ENCODE measurements at places on chromosomes 6 and 20.

- DNase-seq: no peak
Measured at GRCh38 chr20:50911716-50912115, 19.5 kb downstream of the ADNP start.

- no peak for DNase-seq
Measured at GRCh38 chr20:20594171-20594530, 118.3 kb downstream of the RALGAPA2 start.

- DNase-seq: no peak
Measured at GRCh38 chr6:39769012-39769411, 23.2 kb upstream of the DAAM2 start.

- no peak for DNase-seq
Measured at GRCh38 chr20:57147185-57147584, 119.3 kb downstream of the BMP7 start.

DNA sequence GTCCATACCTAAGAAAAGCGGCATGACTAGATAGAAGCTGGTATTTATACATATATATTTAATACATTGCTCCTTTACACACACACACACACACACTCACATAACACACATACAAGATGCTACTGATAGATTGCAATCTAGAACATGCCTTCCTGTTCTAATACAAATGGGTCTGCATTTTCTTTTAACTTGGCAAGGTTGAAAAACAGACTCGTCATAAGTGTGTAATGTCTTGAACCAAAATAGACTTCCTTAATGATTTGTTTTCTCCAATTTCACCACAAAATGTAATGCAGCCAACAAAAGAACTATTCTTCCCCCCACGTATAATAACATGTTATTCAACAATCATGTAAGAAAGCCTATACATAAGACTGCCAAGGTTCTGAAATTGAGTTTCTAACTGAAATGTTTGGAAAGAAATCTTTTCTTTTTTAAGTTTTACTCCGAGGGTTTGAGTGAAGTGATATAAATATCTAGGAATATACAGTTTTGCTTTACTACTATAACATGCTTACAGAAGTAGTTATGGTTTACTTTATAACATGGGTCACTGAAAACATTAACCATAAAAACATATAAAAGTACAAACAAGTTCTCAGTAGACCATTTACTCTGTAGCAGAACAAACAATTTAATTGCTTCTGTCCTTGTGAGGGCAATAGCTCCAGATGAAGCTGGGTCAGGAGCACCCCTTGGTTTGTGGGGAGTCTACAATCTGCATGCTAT is 207.5 kb downstream of the FOXC1 start:
- DNase-seq: no peak

GRCh38 chr6:63121166-63121565 is 90.1 kb upstream of the FKBP1C start:
- no peak for DNase-seq

DNA sequence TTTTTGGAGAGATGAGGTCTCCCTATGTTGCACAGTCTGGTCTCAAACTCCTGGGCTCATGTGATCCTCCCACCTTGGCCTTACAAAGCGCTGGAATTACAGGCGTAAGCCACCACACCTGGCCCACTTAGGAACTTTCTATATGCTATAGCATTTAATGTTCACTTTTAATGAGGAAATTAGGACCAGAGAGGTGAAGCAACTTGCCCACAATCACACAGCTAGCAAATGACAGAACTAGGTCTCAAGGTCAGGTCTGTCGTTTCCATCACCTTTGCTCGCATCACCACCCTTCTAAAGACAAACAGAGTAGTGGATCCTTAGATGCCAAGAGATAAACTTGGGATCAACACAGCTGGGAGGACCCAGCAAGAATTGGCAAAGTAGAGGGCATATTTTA is 381.7 kb downstream of the CD83 start:
- no peak for DNase-seq

DNA sequence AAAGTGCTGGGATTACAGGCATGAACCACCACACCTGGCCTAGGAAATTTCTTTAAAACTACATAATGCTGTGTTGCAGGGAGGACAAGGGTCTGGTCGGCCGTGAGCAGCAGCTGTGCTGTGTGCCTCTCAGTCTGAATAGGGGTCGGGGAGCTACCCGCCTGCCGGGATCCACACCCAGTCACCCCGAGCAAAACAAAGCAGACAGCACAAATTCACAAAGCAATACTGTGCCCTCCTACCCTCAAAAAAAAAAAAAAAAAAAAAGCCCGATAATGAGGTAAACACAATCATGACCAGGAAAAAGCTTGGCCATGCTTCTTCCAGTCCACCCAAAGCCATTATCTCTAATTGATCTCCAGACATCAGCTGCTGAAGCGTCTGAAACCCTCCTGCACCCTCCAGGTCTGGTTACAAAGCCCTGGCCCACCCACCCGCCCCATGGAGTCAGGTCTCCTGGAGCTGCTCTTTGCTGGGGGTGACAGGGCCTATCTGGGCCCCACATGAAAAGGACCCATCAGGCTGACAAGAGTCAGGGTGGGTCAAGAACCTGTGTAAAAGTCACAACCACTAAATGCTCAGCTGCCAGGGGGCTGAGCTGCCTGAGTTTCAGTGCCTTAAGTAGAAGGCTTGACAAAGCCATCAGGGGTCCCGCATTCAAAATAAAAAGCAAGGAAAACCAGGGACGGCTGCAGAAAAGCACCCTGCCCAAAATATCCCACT is 88.2 kb downstream of the NOL4L start:
- no peak for DNase-seq

- DNase-seq: no peak
Measured at GRCh38 chr20:6232436-6232835, 109.6 kb upstream of the FERMT1 start.

GRCh38 chr6:86707545-86708120 is 229.7 kb upstream of the HTR1E start:
- no peak for DNase-seq

- no peak for DNase-seq
Measured at GRCh38 chr6:14618759-14619418, 501.3 kb downstream of the CD83 start.

- no peak for DNase-seq
Measured at GRCh38 chr20:4300401-4300800, 285.0 kb upstream of the RNF24 start.

GRCh38 chr6:43035495-43036194 is 14.2 kb downstream of the RRP36 start:
- no peak for DNase-seq

GRCh38 chr6:140276719-140277118 is 902.3 kb upstream of the CITED2 start:
- DNase-seq: no peak

- no peak for DNase-seq
Measured at GRCh38 chr6:16301511-16301910, 63.1 kb downstream of the GMPR start.

- no peak for DNase-seq
Measured at GRCh38 chr20:59153355-59153681, 10.3 kb upstream of the ZNF831 start.

DNA sequence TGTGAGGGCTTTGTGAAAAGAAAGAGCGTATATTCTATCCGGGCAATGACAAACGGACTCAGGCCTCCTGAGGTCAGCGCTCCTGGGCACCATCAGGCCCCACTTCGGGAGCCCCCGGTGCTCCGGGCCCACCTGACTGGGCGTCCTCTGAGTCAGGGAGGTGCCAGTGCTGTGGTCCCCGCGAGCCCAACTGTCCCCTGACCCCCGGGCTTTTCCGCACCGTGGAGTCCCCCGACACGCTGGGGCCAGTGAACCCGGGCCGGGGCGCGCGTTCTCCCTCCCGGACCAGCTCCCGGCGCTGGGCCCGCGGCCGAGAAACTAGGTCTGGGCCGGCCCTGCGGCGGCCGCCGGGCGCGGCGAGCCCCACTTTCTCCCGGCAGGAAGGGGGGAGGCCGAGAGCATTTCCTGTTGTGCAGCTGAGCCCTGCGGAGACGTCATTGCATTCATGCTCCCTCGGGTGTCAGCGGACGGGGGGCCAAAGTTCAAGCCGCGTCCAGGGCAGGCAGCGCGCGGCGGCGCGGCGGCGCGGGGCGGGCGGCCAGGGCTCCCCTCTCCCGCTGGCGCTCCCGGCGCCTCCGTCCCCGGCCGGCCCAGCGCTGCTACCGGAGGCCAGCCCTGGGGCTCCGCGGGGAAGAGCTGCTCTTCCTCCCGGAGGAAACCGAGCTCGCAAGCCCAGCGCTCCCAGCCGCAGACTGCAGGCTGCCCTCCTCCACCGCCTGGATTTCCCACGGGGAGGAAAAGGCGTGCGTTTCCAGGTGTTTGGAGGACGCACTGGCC is 18.3 kb downstream of the HIVEP2 start:
- DNase-seq: no peak

- DNase-seq: no peak
Measured at GRCh38 chr6:93735099-93735498, 315.7 kb upstream of the EPHA7 start.

DNA sequence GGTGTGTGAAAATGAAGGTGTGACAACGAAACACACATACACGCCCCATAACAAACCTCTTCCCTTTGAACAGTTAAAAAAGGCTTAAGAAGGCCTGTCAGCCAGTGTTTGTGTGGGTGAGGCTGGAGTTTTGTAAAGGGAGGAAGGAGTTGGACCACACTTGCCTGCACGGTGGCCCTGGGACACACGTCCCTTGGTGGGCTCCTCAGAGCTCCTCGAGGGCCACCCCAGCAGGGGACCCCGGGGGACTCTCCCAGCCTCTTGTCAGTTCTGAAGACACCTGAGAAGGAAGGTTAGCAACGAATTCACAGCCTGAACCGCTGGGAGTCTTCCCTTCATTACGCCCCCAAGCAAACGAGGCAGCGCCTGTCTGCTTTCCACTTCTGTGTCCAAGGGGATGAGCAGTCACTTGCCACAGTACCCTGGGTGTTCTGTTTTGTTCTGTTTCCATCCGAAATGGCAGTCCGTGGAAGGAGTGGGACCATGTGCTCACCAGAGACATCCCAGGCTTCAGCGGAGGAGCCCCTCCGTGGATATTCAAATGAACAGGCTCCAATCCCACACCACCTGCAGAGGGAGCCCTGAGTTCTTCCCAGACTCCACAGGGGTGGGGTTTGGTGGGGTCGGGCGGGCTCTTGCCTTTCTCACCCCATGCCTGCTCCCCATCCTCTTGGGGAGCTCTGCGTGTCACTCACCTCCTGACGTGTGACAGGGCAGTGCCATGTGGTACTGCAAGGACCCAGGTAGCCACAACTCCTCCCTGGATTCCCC is 68.6 kb downstream of the NRN1 start:
- DNase-seq: no peak

- DNase-seq: no peak
Measured at GRCh38 chr6:163128324-163128723, 286.2 kb upstream of the QKI start.

DNA sequence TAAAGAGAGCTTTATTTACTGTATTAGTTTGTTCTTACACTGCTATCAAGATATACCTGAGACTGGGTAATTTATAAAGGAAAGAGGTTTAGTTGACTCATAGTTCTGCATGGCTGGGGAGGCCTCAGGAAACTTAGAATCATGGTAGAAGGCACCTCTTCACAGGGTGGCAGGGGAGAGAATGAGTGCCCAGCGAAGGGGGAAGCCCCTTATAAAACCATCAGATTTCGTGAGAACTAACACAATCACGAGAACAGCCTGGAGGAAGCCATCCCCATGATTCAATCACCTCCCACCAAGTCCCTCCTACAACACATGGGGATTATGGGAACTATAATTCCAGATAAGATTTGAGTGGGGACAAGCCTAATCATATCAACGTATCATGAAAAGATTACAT is 27.2 kb downstream of the ARID1B start:
- DNase-seq: no peak

DNA sequence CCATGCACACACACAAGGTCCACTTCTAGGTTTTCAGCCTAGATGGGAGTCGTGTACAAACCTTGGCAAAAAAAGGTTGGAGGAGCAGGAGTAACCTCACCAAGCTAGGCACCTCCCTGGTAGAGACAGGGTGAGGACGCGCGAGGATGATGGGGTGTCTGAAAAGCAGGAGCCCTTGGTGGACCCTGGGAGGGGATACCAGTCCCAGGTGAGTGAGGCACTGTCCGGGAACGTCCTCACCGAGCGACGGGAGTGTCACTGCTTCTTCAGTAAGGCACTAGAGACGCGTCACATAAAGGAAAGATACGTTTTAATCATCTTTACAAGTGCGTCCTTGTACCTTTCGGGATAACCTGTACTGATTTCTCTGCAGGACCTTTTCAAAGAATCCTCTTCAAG is 29.4 kb upstream of the ZBP1 start:
- DNase-seq: no peak

GRCh38 chr6:42781796-42782688 is at the start of gene BICRAL:
TSS of gene BICRAL (plus strand) at chr6:42782052. CDS start at chr6:42822023, 39,971 bp downstream.
- peak; percentile 67 for DNase-seq

GRCh38 chr6:40359808-40360207 is 227.4 kb downstream of the LRFN2 start:
- DNase-seq: no peak

GRCh38 chr6:142518761-142519160 is 217.0 kb downstream of the ADGRG6 start:
- no peak for DNase-seq

GRCh38 chr20:11912013-11912658 is 5.6 kb upstream of the BTBD3 start:
- no peak for DNase-seq

DNA sequence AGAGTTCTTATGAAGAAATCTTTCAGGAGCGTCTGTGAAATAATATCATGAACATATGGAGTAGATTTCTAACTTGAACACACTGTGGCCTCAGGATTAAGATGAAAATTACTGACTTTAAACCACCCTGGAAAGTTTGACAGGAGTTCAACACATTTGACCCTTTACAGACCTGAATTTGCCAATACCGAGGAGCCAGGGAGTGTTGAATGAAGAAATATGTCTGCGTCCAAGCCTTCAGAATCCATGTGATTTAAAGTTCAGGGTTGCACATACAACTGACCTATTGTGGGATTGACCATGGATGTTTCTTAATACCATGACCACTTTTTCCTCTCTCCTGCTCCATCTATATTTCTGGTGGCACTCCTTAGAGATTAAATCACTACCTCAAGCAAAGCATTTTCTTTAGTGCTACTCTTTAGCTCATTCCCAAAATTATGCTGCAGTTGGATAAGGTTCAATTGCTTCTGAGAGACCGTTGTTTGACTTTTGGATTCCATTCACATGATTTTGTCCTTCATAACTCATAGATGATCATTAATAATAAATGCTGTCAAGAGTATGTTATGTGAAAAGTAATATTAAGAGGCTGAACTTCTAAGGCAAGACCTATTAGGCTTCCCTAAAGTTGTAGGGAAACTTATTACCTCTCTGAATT is 57.4 kb downstream of the PRL start:
- DNase-seq: no peak

All from stimulated activated CD4-positive, alpha-beta T cell treated with anti-CD3 and anti-CD28 coated beads, Interleukin-1b, Interleukin-23, amount 100 ng/mL, for 1 hour (primary cell).